ENCODE measurements at places on chromosomes 3 and 15.

DNA sequence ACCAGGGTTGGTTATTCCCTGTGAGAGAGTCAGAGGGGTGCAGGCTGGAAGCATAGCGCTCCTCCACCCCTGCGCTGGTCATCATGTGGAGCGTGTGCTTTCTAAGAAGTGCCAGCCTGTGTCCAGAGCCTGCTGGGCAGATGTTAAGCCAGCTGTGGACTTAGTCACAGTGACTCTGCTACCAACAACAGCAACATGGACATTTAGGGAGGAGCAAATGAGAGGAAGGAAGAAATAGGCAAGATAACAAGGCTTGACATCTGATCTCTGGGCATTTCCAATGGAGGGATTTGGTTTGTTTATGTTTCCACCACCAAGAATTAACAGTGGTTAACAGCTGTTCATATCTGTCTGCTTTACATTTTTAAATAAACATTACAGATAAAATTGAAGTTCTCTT lies 36.4 kb upstream of the MYZAP start:
- no peak for DNase-seq
- H3K4me3 ChIP-seq: no peak overlapping the region
- H3K4me1 ChIP-seq: peaks cover 4% of the 10 kb centered on the region
- no peaks in the 10 kb centered on the region for H3K36me3 ChIP-seq

DNA sequence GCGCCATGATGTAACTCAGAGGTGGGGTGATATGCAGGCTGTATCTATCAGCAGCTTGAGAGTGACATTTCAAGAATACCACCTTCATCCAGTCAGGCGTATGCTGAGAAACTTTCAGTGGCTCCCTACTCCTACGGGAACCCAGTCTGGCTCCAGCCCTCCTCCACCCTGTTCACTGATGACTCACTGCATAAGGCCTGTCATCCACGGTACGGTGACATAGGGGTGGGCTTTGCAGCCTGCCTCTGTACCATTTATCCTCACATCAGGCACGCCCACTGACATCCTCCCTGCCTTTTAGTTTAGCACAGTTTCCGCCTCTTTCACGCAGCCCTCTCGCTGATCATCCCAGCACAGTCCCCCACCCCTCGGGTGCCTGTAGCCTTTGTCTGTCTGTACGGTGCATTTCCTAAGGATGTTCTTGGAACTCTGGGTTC lies 11.7 kb downstream of the PXYLP1 start:
- no peaks in the 10 kb centered on the region for H3K27me3 ChIP-seq
- no peaks in the 10 kb centered on the region for H3K36me3 ChIP-seq
- no peak overlapping the region for H3K4me3 ChIP-seq
- peak overlapping the region; percentile 5 for H3K27ac ChIP-seq

- no peaks in the 10 kb centered on the region for H3K36me3 ChIP-seq
- DNase-seq: no peak
These were observed 320.3 kb downstream of the GAP43 start for GRCh38 chr3:115943579-115943978.

GRCh38 chr3:194375473-194376240 lies 6.1 kb upstream of the LRRC15 start:
- DNase-seq: no peak
- no peaks in the 10 kb centered on the region for H3K36me3 ChIP-seq
- H3K4me1 ChIP-seq: no peaks in the 10 kb centered on the region
- no peak overlapping the region for H3K4me3 ChIP-seq

- H3K36me3 ChIP-seq: no peaks in the 10 kb centered on the region
- no peaks in the 10 kb centered on the region for H3K27me3 ChIP-seq
- H3K4me1 ChIP-seq: no peaks in the 10 kb centered on the region
These were observed 66.3 kb downstream of the ZNF445 start for GRCh38 chr3:44411031-44411645.

GRCh38 chr3:184523825-184524615 lies 37.6 kb upstream of the EPHB3 start:
- no peak overlapping the region for H3K4me3 ChIP-seq
- DNase-seq: no peak
- H3K27ac ChIP-seq: no peak overlapping the region

GRCh38 chr15:52493968-52494367 lies 34.7 kb downstream of the MYO5A start:
- H3K27ac ChIP-seq: no peak overlapping the region
- no peaks in the 10 kb centered on the region for H3K36me3 ChIP-seq
- no peaks in the 10 kb centered on the region for H3K27me3 ChIP-seq
- no peak overlapping the region for H3K4me3 ChIP-seq
- DNase-seq: no peak

DNA sequence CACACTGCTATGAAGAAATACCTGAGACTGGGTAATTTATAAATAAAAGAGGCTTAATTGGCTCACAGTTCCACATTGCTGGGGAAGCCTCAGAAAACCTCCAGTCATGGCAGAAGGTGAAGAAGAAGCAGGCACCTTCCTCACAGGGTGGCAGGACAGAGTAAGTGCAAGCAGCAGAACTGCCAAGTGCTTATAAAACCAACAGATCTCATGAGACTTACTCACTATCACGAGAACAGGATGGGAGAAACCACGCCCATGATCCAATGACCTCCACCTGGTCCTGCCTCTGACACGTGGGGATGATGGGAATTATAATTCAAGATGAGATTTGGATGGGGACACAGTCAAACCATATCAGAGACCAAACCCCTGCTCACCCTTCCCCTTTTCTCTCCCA lies 75.0 kb downstream of the TRIM69 start:
- no peaks in the 10 kb centered on the region for H3K36me3 ChIP-seq
- H3K4me1 ChIP-seq: no peaks in the 10 kb centered on the region
- H3K4me3 ChIP-seq: no peak overlapping the region
- H3K27me3 ChIP-seq: no peaks in the 10 kb centered on the region
- DNase-seq: no peak

- no peak for DNase-seq
- H3K4me1 ChIP-seq: no peaks in the 10 kb centered on the region
- H3K27me3 ChIP-seq: no peaks in the 10 kb centered on the region
- H3K27ac ChIP-seq: no peak overlapping the region
- no peaks in the 10 kb centered on the region for H3K36me3 ChIP-seq
These were observed 907.8 kb downstream of the NTRK3 start for GRCh38 chr15:87348746-87349145.

GRCh38 chr3:30845606-30846005 lies 48.9 kb downstream of the GADL1 start:
- no peaks in the 10 kb centered on the region for H3K4me1 ChIP-seq
- no peaks in the 10 kb centered on the region for H3K27me3 ChIP-seq
- DNase-seq: no peak
- no peak overlapping the region for H3K4me3 ChIP-seq
- no peaks in the 10 kb centered on the region for H3K36me3 ChIP-seq
- H3K27ac ChIP-seq: no peak overlapping the region

- no peak overlapping the region for H3K4me3 ChIP-seq
- DNase-seq: peak; percentile 73
- no peaks in the 10 kb centered on the region for H3K4me1 ChIP-seq
- no peak overlapping the region for H3K27ac ChIP-seq
These were observed 155.2 kb downstream of the NSMCE3 start for GRCh38 chr15:29114221-29115092.

- H3K4me3 ChIP-seq: no peak overlapping the region
- H3K4me1 ChIP-seq: no peaks in the 10 kb centered on the region
- no peak for DNase-seq
- H3K27me3 ChIP-seq: no peaks in the 10 kb centered on the region
These were observed 56.7 kb upstream of the CNTN4 start for GRCh38 chr3:2041931-2042330.

- H3K4me3 ChIP-seq: no peak overlapping the region
- DNase-seq: no peak
- no peak overlapping the region for H3K27ac ChIP-seq
- peaks cover 13% of the 10 kb centered on the region for H3K36me3 ChIP-seq
These were observed 68.9 kb downstream of the GHSR start for GRCh38 chr3:172379372-172379771.

DNA sequence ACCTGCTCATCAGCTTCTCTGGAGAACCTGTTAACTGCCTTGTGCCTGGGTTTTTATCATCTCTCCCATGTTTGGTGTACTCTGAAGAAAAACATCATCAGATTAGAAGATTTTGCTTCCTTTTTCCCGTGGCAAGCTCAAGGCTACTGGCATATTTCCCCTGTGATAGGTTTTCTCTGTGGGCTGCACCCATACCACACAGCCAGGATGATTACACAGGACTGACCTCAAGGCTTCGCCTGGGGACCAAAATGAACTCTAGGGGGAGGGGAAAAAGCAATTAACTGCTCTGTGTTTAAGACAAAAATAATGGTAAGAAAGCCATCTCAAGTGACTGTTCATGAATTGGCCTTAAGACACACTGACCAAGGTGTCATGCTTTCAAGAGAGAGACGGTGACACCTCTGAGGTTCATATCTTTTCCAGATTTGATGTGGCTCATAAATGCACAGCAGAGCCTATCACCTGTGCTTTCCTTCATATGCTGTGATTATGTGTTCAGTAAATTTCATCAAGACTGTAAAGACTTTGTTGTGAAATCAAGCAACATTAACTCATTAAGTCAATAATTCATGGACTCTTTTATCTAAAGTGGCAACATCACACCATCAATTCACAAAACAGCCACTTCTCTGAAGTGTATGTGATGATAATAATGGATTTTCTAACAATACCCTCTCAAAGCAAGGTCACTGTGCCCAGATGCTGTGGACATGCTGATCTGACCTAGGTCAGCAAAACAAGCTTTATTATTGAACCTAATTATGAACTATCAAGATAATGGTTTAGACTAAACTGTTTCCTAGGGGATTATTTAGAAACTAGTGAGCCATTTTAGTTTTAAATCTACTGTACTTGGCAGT lies 427.9 kb downstream of the WDR72 start:
- no peak overlapping the region for H3K4me3 ChIP-seq
- no peaks in the 10 kb centered on the region for H3K27me3 ChIP-seq
- H3K36me3 ChIP-seq: no peaks in the 10 kb centered on the region
- H3K27ac ChIP-seq: no peak overlapping the region
- no peaks in the 10 kb centered on the region for H3K4me1 ChIP-seq

DNA sequence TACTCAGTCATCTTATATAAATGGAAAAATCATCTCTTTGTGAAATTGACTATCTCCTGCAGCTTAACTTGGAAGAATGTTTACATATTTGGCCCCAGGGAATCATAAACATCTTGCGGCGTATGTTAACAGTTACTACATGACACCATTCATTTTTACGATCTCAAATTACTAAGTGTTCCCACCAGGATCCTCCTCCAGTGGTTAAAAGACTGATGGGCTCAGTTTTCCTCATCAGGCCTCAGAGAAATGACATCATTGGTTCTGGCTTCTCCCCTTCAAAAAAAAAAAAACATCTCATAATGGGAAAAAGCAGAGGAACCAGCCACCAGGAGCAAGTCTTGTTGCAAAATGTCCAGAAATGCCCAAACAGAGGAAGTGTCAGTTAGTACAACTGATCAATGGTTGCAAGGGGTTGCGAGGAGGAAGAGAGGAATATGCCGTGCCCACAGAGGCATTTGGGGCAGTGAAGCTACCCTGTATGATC lies 70.5 kb upstream of the LIPC start:
- no peak overlapping the region for H3K27ac ChIP-seq
- no peak for DNase-seq
- no peaks in the 10 kb centered on the region for H3K27me3 ChIP-seq
- no peak overlapping the region for H3K4me3 ChIP-seq
- H3K36me3 ChIP-seq: no peaks in the 10 kb centered on the region
- no peaks in the 10 kb centered on the region for H3K4me1 ChIP-seq

DNA sequence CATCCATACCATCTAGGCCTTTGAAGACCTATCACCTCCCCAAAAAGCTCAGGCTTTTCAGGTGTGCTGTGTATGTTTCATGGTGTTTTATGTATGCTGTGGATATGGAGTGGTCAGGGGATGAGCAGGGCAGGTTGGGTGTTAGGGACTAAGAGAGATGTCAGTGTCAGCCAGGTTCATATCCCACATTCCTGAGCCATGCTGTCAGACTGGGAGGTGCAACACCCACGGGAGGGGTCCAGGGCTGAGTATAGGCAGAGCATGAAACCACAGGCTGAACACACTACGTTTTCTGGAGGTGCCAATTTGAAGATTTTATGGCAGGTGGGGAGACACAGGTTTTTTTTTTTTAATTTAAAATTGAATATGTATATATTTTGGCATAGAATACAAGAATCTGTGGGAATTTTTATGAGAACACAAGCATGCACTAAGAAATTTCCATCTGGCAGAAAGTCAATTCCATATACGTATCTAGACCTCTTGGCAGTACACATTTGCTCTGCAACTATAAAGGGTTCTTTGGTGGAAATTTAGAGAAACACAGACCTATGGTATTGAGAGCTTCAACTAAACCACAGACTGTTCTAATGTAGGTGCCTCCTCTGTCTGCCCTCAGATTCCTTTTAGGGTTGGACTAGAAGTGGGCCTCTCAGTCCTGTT lies 101.9 kb upstream of the RNU6-1 start:
- H3K4me3 ChIP-seq: no peak overlapping the region
- no peak for DNase-seq
- no peaks in the 10 kb centered on the region for H3K27me3 ChIP-seq
- no peak overlapping the region for H3K27ac ChIP-seq
- no peaks in the 10 kb centered on the region for H3K36me3 ChIP-seq

- H3K36me3 ChIP-seq: peaks cover 10% of the 10 kb centered on the region
- H3K27ac ChIP-seq: no peak overlapping the region
- H3K27me3 ChIP-seq: no peaks in the 10 kb centered on the region
- DNase-seq: no peak
- H3K4me3 ChIP-seq: no peak overlapping the region
These were observed 9.9 kb downstream of the GTPBP8 start for GRCh38 chr3:113000691-113001090.

DNA sequence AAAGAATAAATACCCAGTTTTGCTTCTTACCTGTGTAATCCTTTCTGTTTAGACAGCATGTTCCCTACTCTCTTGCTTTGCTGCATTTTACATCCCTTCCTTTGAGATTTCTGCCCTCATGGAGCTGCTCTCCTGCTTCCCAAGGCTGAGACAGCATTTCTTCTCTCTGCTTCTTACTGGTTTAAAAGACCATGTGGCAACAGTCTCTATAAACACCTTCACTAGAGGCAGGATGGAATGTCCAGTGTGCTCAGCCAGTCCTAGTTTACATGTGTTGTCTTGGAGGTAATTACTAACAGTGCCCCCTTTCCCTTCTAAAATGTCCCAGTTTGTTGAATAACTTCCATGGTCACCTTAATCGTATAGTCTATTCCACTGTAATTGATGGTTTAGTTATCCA lies 262.3 kb downstream of the CNTN3 start:
- H3K36me3 ChIP-seq: no peaks in the 10 kb centered on the region
- no peaks in the 10 kb centered on the region for H3K27me3 ChIP-seq
- DNase-seq: no peak
- H3K4me1 ChIP-seq: no peaks in the 10 kb centered on the region
- no peak overlapping the region for H3K27ac ChIP-seq

DNA sequence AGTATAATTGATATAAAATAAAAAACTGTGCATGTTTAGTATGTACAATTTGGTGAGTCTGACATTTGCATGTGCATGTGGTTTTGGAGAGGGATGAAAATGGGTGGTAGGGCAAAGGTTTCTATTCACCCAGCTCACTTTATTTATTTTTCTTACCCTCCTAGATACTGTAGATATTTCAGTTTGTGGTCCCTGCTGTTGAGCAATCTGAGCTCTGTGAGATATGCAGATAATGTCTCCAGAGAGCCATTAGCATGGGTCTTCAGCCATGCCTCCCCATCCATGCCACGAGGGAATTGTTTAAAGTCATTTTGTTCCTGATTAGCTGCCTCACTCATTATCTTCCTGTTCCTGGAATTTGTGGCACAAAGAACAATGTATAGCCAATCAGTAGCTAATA lies 44.4 kb upstream of the B3GALNT1 start:
- no peak for DNase-seq
- H3K27me3 ChIP-seq: no peaks in the 10 kb centered on the region
- no peak overlapping the region for H3K27ac ChIP-seq
- no peaks in the 10 kb centered on the region for H3K36me3 ChIP-seq
- no peak overlapping the region for H3K4me3 ChIP-seq

- DNase-seq: no peak
- H3K27me3 ChIP-seq: no peaks in the 10 kb centered on the region
- H3K27ac ChIP-seq: no peak overlapping the region
These were observed 6.0 kb upstream of the ACAD9 start for GRCh38 chr3:128873244-128874022.

All from kidney (tissue), 22 donors.